ENCODE measurements at places on chromosomes 3 and 15. TPM values are rescaled to one million over a fixed set of nuclear protein-coding genes. Genes with fewer than 3 reads are reported as not detected.

DNA sequence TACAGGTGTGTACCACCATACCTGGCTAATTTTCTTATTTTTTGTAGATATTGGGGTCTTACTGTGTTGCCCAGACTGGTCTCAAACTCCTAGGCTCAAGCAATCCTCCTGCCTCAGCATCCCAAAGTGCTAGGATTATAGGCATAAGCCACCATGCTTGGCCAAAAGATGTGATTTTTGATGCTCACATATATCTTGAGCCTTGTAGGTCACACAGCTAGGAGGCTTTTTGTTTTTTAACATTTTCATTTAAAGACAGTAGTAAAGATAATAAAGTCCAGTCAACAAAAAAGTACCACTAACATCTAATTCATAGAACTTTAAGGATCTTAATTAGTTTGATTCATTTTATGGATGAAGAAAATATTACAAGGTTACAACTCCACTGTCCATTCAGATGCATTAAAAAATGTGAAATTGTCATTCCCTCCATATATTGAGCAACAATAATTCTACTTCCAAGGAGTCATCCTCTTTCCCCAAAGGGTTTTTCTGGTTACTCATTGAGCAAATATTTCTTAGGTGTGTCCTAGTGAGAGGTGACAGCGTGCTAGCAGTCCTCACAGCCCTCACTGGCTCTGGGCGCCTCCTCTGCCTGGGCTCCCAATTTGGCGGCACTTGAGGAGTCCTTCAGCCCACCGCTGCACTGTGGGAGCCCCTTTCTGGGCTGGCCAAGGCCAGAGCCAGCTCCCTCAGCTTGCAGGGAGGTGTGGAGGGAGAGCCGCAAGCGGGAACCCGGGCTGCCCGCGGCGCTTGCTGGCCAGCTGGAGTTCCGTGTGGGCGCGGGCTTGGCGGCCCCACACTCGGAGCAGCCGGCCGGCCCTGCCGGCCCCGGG lies 8.3 kb upstream of the TASOR start:
- DNase-seq, result no peak

DNA sequence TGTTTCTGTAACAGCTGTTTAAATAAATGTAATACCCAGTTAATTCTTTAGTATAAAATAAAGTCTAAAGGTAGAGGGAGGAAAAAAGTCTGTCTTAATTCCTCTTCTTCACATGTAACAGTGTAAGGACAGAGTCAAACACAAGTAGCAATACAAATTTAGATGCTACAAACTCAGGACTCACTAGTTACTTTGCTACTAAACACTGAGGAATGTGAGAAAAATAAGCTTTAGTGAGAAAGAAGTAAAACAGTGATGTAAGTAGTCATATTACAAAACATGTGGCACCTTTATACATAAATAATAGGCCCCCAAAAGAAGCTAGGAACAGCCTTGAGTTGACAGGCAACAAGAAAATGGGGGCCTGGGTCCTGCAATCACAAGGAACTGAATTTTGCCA lies 113.0 kb downstream of the TBC1D5 start:
- no peak for DNase-seq

- no peak for DNase-seq
These were observed 74.5 kb upstream of the LARS2 start for GRCh38 chr3:45313743-45314403.

GRCh38 chr3:189659571-189659970 lies 28.4 kb downstream of the TP63 start:
- DNase-seq, result no peak

- DNase-seq, result no peak
These were observed 29.6 kb downstream of the PPP4R2 start for GRCh38 chr3:73026111-73026759.

- no peak for DNase-seq
These were observed 113.8 kb upstream of the MEF2A start for GRCh38 chr15:99452010-99452409.

DNA sequence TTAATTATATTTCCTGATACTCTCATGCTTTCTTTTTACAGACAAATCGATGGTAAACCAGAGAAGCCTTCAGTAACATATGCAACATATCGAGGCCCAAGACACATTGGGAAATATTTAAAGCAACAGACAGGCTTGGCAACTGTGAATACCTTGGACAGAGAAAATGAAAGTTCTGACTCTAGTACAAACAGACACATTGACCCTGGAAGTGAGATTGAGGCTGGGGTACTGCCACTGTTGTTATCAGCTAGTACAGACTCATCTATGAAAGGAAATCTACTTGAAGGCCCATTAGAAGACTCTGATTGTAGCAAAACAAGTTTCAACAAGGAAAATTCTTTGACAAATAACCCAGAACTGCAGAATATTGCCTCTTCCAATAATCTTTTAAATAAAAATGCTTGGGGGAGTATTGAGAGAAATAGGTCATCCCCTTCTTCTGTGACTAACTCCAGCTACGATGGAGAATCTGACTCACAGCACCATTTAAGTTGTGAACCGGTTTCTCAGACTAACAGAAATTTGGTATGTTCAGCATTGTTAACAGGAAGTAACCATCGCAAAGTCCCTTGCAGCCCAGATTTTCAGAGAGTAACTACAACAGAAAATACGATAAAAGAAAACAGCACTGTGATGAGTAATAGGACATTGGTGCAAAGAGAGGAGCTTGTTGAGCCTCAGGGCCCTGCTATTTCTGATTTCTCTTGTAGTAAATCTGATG lies 50.2 kb downstream of the CRYBG3 start:
- peak; percentile 39 for DNase-seq

DNA sequence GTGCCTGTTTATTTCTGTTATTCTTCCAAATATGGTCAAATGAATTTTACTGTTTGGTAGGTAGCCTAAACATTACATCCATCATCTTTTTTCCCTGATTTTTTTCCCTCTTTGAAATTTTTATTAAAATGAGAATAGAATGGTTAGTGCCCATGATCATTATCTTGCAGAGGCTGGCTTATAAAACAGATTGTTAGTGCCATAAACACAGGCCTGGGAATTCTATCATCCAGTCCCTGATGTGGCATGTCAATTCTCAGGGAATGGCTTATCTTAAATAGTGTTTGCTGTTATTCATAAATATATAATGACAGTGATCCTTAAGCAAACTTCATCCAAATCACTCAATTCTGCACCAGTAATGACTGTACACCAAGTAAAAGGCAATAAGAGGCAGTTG lies 207.3 kb downstream of the TUSC7 start:
- DNase-seq, result no peak

CCR9 gene
- total RNA-seq, result not detected

WNT5A gene
- 1.6 TPM for total RNA-seq
